ENCODE measurements at places on chromosomes 12 and 14.

DNA sequence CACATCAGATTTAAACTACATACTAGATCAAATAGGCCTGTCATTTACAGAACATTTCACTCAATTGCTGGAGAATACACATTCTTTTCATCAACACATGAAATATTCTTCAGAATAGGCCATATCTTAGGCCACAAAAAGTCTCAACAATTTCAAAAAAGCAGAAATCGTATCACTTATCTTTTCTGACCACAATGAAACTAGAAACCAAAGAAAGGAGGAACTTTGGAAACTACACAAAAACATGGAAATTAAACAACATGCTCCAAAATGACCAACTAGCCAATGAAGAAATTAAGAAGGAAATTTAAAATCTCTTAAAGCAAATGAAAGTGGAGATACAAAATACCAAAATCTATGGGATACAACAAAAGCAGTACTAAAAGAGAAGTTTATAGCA lies 35.1 kb downstream of the PARP11 start:
- no peak for DNase-seq

- DNase-seq, result no peak
Measured at GRCh38 chr12:38744041-38744440, 161.3 kb downstream of the CPNE8 start.

DNA sequence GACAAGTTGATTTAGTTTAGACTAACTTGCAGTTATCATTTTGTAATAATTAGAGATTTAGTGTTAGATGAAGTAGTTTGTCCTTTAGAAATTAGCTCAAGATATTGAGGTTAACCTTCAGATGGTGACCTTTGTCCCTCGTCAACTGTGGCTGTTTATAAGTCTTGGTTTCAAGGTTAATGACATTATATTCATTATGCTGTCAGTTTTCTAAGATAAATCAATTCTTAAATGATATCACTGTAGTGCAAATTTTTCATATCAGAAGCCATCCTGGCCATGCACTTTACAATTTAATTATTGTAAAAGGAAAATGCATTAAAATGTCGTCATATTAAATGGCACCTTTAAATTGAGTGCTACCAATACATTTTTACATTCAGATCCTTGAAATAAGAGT lies 19.6 kb upstream of the PPFIA2 start:
- no peak for DNase-seq

DNA sequence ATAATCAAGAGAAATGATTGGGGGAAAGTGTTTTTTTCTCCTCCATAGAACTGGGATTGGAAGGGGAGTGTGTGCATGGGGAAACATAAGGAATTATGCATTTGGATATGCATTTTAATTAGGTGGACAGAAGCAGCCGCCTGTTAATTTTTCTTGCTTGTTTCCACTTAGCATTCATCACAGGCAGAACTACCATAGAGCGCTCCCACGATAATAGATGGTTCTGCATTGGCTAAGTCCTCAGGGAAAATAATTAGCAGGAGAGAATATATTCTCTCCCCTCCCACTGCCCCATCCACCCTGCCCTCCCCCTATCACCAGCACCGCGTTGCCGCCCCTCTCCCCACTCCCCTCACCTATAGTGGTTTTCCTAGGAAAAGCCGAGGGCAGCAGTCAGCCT lies 11.4 kb downstream of the DPF3 start:
- no peak for DNase-seq

DNA sequence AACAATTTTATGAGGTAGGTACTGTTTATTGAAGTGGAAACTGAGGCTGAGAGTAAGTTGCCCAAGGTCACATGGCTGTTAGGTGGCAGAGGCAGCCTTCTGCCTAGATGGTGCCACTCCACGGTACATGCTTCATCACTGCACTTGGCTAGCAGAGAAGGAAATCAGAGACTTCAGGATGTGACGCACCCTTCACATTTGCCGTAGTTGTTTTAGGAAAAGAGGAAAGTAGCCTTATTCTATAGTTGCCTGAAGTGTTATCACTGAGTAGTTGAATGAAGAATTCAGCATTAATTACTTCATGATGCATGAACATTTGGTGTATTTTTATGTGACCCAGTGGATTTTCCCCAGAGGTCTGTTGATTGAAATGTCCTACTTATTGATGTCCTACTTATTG lies 55.7 kb downstream of the ERC1 start:
- DNase-seq, result no peak

DNA sequence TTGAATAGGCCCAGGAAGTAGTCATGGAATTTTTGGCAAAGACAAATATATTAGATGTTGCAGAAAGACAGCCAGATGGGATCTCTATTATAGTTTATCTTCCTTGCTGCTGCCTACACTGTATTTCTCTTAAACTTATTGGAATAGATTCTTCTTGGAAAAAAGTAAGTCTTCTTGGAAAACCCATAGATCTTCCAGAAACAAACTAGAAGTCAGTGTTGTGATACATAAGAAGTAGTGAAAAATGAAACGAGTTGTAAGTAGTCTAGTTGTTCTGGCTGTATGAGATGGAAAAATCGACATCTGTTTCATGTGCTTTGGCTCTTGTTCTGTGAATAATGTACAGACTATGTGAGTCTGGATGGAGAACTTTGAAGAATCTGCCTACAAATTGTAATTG lies 29.0 kb downstream of the GLIPR1L2 start:
- DNase-seq, result no peak

- no peak for DNase-seq
Measured at GRCh38 chr12:95462081-95462480, 11.9 kb upstream of the METAP2 start.

Data from NCI-H748 treated with DMSO at 0.1 percent for 48 hours (cell line).